ENCODE measurements at places on chromosomes 7 and 10.

DNA sequence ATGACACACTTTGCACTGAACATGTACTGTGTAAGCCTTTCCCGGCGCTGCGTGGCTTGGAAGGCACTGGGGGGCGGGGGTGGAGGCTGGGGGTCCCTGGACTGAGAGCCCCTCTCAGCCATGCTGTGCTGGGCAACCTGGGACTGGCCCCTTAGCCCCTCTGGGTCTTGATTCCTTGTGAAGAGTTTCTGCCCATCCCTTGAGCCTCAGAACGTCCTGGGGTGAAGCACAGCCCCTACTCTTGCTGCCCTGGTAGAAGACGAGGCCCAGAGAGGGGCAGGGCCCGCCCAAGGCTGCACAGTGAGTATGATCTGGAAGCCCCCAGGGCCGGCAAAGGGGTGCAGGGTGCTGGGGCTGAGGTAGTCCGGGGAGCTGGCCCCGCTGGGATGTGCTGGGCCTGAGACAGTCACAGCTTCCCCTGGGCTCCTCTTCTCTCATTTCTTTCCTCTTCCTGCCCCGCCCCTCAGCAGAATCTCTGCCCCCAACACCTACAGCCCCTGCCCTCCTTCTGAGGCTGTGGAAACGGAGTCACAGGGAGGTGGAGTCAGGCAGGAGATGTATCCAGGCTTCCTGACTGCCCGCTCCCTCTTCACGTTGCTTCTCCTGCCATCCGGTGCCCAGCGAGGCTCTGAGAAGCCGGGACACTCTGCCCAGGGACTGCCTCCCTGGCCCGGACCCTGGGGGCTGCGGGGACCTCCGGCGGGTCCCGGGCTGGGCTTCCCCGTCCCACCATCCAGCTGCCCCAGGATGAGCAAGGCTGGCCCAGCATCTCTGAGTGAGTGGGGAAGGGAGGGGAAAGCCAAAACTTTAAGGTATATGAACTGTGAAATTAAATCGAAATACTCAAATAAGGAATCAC lies 60.5 kb downstream of the UNCX start:
- DNase-seq, result no peak

DNA sequence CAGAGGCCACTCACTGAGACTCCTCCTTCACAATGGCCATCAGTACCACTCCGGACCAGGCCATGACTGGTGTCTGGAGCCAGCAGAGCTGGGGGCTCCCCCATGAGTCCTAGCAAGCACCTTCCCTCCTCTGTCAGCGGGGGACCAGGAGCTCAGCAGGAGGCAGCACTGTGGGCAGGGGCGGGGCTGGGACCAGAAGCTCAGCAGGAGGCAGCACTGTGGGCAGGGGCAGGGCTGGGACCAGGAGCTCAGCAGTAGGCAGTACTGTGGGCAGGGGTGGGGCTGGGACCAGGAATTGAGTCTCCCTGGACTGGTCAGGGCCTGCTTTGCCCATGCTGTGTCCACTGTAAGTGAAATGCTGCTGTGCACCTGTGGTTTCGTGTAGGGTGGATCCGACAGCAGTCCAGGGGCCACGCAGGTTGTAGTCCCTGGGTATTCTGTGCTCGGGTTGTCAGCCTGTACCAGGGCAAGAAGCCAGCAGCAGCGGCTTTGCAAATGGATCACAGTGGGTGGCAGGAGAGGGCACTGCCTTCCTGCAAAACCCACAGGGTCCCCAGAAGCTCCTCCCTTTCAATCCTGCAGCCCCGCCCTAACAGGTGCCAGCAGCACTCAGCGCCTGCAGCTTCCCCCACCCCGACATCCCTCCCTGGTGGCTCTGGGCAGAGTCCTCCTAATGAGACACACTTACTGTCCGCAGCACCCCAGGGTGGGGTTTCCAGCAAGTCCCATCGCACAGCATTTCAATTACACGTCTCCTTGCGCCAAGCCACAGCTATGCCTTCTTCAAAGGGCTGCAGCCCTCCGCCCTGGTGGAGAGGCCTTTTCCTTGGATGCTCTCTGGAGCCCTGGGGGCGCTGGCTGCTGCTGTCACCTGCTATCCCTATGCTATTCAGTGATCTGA lies 220.5 kb downstream of the TCERG1L start:
- DNase-seq, result no peak

GRCh38 chr10:105949721-105950120 lies 1214.8 kb downstream of the SORCS1 start:
- DNase-seq, result no peak

- DNase-seq, result peak; percentile 89
These were observed 256.9 kb upstream of the NFE2L3 start for GRCh38 chr7:25894902-25895791.

- no peak for DNase-seq
These were observed 3.9 kb downstream of the YME1L1 start for GRCh38 chr10:27150261-27150660.

- no peak for DNase-seq
These were observed 8.1 kb downstream of the SEMA3D start for GRCh38 chr7:85178531-85179298.

GRCh38 chr7:51351661-51352060 lies 35.1 kb upstream of the COBL start:
- no peak for DNase-seq

GRCh38 chr7:2106924-2107323 lies 125.8 kb downstream of the MAD1L1 start:
- no peak for DNase-seq
